Stimulated activated CD4-positive, alpha-beta T cell treated with anti-CD3 and anti-CD28 coated beads, Interleukin-15, amount 100 ng/mL, for 48 hours (primary cell): ENCODE measurements at places on chromosomes 11 and 22.

GRCh38 chr11:131454490-131454889, 84.1 kb downstream of the NTM start:
- no peak for DNase-seq

DNA sequence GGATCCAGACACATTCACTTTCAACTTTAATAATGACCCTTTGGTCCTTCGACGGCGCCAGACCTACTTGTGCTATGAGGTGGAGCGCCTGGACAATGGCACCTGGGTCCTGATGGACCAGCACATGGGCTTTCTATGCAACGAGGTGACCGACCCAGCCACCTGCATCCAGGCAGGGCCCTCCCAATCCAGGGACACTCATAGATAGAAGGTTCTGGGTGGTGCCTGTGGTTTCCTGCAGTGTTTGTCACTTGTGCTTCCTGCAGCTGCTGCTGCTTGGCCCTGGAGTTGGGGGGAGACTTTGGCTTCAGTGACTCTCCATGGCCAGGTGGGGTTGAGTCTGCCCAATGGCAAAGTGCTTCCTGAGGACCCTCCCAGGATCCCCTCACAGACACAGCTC, 7.3 kb downstream of the APOBEC3B start:
- no peak for DNase-seq

DNA sequence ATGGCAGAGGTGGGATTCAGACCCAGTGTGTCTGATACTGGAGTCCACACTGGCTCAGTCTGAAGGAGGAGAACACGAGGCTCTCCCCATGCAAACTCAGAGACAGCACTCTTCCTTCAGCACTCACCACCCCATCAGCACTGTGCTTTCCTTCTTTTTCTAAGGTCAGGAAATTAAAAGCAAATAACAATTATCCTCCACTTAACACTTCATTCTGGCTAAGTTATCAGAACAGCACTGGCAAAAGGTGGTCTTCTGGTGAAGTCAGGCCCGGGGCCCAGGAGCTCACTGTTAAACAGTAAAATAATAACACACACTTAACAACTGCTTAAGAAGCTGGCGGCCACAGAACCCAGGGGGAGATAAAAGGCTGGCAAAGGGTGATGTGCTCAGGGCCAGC, 107.1 kb downstream of the NAT10 start:
- DNase-seq: no peak

GRCh38 chr11:724778-725386, 18.9 kb downstream of the EPS8L2 start:
- DNase-seq: no peak

DNA sequence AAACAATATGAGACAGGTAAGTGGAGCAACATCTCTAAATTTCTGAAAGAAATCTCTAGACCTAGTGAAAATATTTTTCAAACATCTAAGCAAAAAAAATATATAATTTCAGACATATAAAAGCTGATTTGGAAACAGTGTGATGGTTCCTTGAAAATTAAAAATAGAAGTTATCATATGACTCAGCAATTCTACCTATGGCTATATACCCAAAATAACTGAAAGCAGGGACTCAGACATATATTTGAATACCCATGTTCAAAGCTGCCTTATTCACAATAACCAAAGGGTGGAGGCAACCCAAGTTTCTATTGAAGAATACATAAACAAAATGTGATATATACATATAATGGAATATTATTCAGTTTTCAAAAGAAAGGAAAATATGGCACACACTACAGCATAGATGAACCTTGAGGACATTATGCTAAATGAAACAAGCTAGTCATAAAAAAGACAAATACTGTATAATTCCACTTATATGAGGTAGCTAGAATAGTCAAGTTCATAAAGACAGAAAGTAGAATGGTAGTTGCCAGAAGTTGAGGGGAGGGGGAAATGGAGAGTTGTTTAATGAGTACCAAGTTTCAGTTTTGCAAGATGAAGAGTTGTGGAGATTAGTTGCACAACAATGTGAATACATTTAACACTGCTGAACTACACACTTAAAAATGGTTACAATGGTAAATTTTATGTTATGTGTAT, 300.4 kb downstream of the TTC28 start:
- DNase-seq: no peak

- no peak for DNase-seq
These were observed 134.3 kb upstream of the C11orf58 start for GRCh38 chr11:16603890-16604793.

- DNase-seq: no peak
These were observed 8.8 kb downstream of the ARCN1 start for GRCh38 chr11:118581057-118581456.

GRCh38 chr11:104369761-104370160, 205.8 kb upstream of the PDGFD start:
- no peak for DNase-seq

- no peak for DNase-seq
These were observed 1.9 kb downstream of the ELMOD1 start for GRCh38 chr11:107592813-107593212.

- DNase-seq: peak; percentile 19
These were observed 517 bp downstream of the SPINDOC start for GRCh38 chr11:63813563-63814382.
